NCI-H1694 treated with DMSO at 0.1 percent for 48 hours (cell line): ENCODE measurements at places on chromosomes 6 and 20.

- peak; percentile 56 for DNase-seq
Measured at GRCh38 chr6:7541175-7542064, at the start of gene DSP. Gene DSP (plus strand): TSS chr6:7541671. CDS start chr6:7541916, 245 bp downstream.

DNA sequence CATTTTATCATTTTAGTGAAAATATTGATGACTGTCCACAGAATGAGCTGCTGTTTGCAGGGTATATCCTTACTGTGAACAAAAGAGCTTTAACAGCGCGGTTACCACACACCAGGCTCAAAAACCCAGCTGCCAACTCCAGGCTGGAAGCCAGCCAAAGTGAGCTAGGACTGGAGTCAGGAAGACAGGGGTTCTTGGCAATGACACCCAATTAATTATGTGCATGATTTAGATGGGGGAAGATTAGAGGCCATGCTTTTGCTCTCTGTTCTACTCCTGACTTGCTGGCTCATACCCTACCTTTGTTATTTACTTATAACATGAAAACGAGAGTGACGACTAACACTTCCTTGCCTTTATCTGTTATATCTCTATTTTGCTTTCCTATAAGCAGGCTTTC, 128.9 kb upstream of the SHLD1 start:
- peak; percentile 90 for DNase-seq

GRCh38 chr6:155645325-155645724, 189.7 kb upstream of the NOX3 start:
- no peak for DNase-seq

DNA sequence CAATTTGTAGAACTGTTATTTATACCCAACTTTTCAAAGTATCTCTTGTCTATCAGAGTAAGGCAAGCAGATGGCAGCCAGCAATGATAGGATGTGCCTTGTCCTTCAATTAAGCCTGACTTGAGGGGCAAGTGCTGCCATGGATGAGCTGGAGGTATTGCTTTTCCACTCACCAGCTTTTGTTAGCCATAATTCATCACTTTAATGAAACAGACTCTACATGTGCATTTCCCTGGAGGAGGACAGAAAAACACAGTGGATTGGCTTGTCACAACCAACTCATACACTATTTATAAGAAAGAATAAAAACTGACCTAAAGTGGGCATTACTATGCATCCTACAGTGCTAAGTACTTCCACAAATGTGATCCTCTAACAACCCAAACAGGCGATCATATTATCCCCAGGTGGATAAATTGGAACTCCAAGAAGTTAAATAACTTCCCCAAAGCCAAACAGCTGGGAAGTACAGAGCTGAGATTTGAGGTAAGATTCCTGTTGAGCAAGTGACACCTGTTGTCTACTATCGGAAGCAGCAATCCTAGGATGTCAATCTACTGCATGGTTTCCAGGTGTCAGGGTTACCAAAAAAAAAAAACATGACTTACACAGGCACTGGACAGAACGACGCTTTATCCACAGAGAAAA, 73.9 kb upstream of the NRSN1 start:
- DNase-seq: no peak

DNA sequence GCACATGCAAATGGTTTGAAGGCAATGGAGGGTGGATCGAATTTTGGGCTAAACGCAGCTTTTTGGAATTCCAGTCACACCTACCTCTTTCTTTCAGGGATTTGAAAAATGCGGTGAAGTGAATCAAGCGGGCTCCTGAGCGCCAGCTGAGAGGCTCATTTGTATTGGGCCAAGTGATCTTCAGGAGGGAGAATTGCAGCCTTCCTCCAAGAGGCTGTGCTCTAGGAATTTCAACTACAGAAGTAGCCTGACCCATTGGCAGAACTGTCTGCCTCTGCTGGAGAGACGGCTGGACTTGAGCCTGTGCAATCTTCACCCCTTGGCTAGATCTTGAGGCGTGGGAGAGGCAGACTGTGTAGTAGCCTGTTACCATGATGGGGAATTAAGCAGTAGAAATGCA, 5.7 kb upstream of the TIAM2 start:
- no peak for DNase-seq

DNA sequence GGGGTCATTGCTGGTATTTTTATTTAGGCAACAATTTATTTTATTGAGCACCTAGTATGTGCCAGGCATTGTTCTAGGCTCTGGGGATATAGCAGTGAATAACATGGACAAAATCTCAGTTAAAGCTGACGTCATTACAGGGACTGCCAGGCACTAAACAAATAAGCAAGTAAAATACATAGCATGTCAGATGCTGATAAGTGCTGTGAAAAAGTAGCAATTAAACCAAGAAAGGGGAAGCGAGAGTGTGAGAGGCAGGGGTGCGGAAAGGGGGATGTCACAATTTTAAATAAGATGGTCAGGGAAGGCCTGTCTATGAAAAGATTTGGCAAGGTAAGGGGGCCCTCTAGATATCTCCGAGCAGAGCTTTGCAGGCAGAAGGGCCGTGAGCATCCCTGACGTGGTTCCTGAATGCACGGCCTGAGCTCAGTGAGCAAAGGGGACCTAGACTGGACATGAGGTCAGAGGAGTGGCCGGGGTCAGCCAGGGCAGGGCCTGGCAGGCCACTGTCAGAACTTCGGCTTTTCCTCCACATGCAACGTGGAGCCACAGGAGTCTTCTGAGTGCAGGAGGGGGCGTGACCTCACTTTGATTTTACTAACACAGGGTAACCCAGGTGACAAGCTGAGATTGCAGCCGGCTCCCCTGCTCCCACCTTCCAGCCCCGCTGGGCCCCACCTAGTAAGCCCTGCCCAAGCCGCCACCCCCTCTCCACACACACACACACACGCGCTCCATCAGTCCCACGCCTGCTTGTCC, 24.2 kb upstream of the SIRPA start:
- DNase-seq: no peak

- no peak for DNase-seq
Measured at GRCh38 chr6:43383021-43383667, 13.7 kb upstream of the ZNF318 start.

- no peak for DNase-seq
Measured at GRCh38 chr6:35425284-35425683, 26.9 kb upstream of the FANCE start.

GRCh38 chr6:37507690-37508421, 8.2 kb upstream of the CCDC167 start:
- DNase-seq: no peak

DNA sequence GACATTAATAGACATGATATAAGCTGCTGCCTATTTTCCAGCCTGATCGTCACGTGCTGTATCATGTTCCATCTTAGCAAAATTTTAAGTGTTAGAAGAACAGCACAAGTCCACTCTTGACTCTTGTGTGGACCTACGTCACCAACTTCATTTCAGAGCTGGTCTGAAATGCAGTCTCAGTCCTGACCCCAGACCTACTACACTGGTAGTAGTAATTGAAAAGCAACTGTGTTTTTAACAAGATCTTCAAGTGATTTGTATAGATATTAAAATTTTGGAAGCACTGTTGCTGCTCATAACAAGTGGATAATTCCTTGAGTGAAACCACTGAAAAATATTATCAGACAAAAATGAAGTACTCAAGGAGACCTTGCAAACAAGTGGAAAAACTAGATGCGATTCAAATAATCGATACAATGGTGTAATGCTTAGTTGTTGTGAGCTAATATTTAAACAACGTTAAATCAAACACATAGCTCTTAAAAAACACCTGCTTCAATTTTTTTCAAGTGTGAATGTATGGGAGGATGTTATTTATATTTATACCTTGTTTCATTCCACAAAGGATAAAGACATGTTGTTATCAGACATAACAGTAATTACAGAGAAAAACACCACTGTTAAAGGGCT, 110.9 kb upstream of the JAG1 start:
- no peak for DNase-seq

- DNase-seq: no peak
Measured at GRCh38 chr6:163338671-163339405, 75.7 kb upstream of the QKI start.

GRCh38 chr6:12636336-12636735, 80.2 kb upstream of the PHACTR1 start:
- no peak for DNase-seq

DNA sequence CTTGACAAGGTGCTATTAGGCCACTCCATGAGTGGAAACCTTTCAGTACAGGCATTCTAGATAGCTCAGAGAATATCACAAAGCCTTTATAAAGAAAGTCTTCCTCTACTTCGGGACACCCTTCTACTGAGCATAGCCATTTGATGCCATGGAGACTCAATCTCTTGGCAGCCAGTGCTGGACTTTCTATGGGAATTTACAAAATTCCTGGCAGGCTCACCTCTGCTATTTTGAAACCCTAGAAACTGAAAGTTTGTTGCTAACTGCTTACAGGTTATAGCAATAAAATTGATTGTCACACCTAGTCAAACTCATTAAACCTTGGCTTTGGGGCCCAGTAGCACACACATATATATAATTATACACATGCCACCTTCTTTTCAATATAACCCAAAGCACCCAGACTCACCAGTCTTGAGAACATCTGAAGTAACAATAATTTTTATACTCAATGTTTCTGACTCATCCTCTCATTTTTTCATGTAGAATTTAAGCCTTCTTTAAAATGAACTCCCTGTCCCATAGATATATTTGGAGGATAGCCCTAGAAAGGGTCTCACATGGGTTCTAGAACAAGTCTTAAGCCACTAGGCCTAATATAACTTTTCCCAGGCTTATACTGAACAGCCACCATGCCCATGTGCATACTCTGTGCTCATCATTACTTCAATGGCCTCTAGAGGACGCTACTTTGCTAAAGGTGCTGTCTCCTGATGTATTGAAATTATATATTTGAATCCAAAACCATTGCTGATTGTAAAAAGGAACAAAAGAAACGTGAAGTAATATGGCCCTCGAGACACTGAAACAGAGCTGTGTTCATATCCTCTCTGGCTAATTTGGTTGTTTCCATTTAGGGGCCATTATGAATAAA, 368.1 kb upstream of the MARCKS start:
- DNase-seq: no peak

DNA sequence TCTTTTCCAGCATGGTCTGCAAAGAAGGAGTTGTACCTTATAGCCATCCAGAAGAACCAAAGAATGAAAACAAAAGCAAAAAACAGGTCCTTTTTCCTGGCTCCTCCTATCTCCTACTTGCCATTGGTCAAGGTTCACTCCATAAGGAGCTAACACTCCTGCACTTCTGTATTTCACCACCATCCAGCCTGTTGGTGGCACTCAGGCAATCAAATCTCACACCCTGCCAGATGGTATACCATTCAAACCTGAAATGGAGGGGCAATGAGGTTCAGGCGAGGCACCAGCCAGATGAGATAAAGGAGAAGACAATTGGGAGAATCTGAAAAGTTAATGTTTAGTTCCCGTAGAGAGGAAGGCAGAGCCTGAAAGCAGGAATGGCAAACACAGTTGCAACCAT, 203.8 kb downstream of the ALDH8A1 start:
- no peak for DNase-seq

DNA sequence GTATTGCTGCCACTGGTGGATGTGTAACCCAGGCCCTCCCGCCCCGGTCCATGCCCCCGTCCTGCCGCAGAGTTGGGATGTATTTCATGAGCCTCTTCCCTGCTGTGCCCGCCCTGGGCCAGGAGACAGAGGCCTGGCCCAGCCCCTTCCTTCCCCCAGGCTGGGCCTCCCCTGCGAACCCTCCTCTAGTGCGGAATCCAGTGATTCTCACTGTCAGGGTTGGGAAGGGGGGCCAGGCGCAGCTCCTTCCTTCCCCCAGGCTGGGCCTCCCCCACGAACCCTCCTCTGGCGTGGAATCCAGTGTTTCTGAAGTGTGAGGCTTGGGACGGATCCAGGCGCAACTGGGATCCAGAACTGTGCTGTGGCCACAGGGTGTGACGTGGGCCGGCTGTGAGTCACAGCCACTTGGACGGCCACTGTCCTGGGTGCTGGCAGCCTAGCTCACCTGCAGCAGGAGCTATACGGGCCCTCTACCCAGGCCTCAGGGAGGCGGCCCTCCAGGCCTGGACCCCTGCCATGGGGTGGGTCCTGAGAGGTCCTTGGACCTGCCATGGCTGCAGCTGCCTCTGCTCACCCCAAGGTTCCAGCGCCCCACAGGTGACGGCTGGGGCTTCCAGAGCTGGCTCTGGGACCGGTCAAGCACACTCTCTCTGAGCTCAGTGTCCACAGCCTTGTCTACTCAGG, 28.3 kb downstream of the COL20A1 start:
- no peak for DNase-seq

DNA sequence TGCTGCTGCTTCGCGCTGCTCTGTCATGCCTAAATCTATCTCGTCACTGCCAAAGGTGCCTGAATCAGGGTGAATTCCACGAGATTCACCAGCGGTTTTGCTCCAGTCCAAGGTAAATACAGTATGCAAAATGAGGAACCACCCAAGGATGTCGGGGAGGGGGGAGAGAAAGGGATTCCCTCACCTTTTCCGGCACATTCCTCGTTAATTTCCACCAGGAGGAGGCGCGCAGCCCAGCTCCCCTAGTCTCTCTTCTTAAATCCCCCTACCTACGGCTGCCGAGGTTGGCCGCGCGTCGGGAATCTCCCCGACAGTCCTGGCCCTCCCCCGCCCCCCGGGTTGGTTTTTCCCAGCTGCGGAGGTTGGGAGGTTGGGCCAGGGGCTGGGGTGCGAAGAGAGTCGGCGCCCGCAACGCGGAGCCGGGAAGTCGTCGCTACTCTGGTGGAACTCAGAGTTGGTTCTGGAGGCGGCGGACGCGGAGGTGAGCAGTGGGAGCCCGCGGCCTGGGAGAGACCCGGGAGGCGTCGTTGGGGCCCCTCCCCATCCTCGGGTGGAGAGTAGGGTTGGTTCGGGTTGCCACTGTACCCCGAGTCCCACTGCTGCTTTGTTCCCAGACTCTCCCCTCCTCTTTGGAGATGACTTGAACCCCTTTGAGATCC, at the start of gene TPBG:
Gene TPBG, plus strand, starts transcription at position 390 of the 659 bp plus-strand sequence. CDS start 1,145 bp downstream, outside the sequence.
- DNase-seq: peak; percentile 25

GRCh38 chr20:1917786-1918185, 22.6 kb downstream of the SIRPA start:
- DNase-seq: no peak

DNA sequence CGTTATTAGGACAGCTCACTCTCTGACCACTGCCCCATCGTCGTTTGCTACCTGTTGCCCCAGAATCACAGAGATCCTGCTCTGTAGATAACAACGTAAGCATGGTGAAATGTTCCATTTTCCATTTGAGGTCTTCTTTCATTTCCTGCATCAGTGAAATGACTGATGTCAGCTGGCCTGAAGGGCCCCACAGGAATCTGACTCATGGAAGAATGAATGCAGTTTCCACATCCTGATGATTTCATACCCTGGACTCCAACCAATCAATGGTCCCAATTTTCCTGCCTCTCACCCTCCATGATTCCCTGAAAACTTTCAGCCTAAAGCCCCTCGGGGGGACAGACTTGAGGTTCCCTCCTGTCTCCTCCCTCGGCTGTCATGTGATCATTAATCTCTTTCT, 394.4 kb upstream of the CDH4 start:
- DNase-seq: no peak

- DNase-seq: no peak
Measured at GRCh38 chr6:131412960-131413830, 159.8 kb upstream of the ARG1 start.

- DNase-seq: no peak
Measured at GRCh38 chr6:138238368-138238767, 20.1 kb upstream of the PBOV1 start.

- no peak for DNase-seq
Measured at GRCh38 chr20:51978070-51978501, 175.8 kb upstream of the SALL4 start.

- DNase-seq: no peak
Measured at GRCh38 chr20:61954276-61955021, 111.2 kb downstream of the TAF4 start.

- DNase-seq: no peak
Measured at GRCh38 chr20:15061061-15061430, 723.6 kb upstream of the FLRT3 start.

- DNase-seq: no peak
Measured at GRCh38 chr20:17108896-17109295, 117.9 kb upstream of the PCSK2 start.
